ENCODE measurements at places on chromosomes 12 and 14.
A peak's percentile ranks its signal among the peaks of the same experiment; 100 is the strongest.

DNA sequence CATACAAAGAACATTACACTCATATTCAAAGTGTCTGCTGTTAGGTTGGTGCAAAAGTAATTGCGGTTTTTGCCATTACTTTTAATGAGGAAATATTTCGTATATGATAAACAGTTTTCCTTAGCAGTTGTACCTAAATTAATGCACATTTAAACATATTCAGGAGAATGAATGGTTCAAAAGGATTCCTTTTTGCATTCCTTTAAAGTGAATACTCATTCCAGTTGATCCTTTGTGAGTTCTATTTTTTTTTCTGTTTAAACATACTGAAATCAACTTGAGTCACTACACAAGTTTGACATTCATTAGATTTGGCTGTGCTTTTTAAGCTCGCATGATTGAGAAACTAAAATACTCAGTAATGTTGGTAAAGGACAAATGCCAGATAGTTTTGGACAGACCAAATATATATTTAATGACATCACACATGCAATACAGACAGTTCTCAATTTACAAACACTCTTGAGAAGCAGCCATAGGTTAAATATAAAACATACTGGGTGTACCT lies 13.8 kb upstream of the SLC38A2 start:
- DNase-seq, result peak; percentile 95

- peak; percentile 4 for DNase-seq
Observed at GRCh38 chr12:119989731-119990381, 820 bp downstream of the BICDL1 start.

GRCh38 chr12:117857632-117858612 lies 110.9 kb downstream of the KSR2 start:
- no peak for DNase-seq

GRCh38 chr12:24864796-24865125 lies 84.1 kb downstream of the BCAT1 start:
- DNase-seq, result no peak

GRCh38 chr12:92255741-92256140 lies 110.1 kb upstream of the BTG1 start:
- no peak for DNase-seq

GRCh38 chr12:96134200-96134599 lies 60.0 kb upstream of the ELK3 start:
- DNase-seq, result no peak

GRCh38 chr12:46663318-46663717 lies 162.5 kb downstream of the SLC38A4 start:
- no peak for DNase-seq

GRCh38 chr14:68820999-68821683 lies 28.3 kb upstream of the ZFP36L1 start:
- no peak for DNase-seq

DNA sequence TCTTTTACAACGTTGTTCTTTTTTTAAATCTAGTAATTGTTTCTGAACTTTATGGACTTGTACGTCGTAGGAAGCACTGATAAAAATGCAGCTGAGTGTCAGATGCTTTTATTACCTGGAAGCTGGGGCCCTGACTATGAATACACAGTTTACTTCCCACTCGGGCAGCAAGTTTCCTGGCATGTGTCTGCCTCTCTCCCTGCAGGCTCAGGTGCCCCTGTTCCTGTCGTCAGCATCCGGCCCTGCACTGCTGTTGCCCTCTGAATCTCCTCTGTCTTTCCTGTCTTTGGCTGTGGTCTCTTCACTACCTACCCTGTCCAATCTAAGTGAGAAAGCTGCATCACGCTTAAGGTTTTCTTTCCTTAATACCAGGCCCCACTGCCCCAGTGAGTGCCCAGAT lies 75.8 kb downstream of the PELI2 start:
- no peak for DNase-seq

GRCh38 chr12:69062621-69063237 lies 129.8 kb upstream of the CPM start:
- DNase-seq, result no peak

DNA sequence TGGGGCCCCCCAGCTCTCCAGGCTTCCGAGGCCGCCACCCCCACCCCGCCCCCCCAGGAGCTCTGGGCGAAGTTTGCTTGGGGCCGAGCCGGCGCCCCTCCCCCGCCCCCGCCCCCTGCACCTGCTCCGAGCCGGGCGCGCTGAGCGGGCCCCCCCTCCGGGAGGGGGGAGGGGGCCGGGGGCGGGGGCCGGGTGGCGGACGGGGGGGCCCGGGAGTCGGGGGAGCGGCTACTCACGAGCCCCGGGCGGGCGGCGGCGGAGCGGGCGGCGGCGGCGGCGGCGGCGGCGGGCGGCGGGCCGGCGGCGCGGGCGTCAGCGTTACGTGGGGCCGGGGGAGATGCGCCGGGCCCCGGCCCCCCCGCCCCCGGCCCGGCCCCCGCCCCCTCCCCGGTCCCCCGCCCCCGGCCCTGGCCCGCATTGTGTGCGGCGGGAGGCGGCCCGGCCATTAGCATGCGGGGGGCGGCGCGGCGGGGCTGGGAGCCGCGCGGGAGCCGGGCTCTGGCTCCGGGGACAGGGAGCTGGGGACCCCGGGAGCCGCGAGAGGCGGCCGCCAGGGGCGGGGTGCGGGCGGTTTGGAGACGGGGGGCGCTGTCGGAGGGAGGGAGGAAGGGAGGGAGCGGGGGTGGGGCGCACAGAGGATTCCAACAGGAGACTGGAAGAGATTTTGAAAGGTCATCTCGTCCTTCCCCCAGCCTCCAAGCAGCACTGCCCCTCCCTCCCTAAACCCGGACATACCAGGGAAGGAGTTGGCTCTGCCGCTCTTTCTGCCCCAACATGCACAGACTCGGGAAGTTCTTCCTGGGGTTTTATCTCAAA lies at the start of gene ZNF219:
TSS of gene ZNF219 (minus strand) at position 580 of the 816 bp plus-strand sequence. CDS start 5,064 bp downstream, outside the sequence.
- no peak for DNase-seq

GRCh38 chr12:127820271-127820670 lies 446.7 kb upstream of the TMEM132C start:
- no peak for DNase-seq

- DNase-seq, result no peak
Observed at GRCh38 chr14:41362139-41362538, 244.5 kb upstream of the LRFN5 start.

- DNase-seq, result no peak
Observed at GRCh38 chr12:14810953-14811483, 3.0 kb downstream of the SMCO3 start.

DNA sequence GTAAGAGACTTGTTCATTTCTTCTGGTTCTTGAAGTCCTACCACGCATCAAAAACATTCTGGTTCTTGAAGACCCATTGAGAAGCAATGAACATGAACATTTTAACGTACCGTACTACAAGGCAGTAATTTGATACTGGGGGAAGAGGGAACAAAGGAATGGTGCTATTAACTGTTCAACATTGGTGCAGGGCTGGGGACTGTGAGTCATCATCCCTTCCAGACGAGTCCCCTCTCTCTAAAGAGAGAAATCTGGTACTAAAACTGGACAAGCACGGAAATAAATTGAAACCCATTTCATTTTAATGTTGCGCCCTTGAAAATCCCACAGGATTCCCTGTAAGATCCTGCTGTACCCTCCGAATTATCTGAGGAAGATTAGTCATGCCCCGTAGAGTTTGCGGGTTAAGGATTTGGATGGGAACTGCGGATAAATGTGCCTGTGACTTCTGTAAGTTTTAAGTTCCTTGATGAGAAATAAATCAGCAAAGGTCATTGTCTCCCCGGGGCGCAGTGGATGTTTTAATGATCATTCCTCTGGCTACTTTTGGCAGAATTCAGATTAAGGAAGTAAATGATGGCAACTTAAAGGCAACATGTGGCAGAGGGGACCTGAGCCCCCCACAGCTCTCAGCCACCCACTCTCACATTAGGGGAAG lies 78.6 kb downstream of the KCNK13 start:
- no peak for DNase-seq

DNA sequence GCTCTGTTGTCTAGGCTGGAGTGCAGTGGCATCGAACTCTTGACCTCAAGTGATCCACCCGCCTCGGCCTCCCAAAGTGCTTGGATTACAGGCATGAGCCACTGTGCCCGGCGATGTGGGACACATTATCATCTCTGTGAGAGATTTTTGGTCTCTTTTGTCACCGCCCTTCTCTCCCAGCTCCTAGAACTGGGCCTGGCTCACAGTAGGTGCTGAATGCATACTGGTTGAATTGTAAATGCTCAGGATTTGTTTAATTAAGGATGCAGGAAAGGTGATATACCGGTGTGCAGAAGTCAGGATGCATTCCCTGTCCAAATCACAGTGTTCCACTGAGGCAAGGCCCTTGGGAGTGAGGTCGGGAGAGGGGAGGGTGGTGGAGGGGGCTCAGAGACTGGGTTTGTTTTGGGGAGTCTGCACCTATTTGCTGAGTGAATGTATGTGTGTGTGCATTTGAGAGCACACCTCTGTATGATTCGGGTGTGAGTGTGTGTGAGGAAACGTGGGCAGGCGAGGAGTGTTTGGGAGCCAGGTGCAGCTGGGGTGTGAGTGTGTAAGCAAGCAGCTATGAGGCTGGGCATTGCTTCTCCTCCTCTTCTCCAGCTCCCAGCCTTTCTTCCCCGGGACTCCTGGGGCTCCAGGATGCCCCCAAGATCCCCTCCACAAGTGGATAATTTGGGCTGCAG lies 1.0 kb upstream of the KRT18 start:
- no peak for DNase-seq

DNA sequence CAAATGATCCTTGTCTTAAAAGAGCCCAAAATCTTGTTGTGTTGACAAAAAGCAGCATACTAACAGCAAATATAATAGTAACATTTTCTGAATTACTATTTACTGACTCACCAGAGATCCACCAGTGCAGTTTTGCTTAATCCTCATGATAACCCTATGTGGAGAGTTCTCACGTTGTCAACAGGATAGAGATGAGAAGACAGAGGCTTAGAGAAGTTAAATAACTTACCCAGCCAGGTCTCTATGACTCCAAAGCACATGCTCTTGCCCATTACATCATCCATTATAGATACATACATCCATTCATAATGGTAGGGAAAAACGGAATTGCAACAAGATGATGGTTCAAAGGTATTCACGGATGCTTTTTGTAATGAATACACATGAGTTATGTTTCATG lies 111.9 kb downstream of the PAX9 start:
- DNase-seq, result no peak

DNA sequence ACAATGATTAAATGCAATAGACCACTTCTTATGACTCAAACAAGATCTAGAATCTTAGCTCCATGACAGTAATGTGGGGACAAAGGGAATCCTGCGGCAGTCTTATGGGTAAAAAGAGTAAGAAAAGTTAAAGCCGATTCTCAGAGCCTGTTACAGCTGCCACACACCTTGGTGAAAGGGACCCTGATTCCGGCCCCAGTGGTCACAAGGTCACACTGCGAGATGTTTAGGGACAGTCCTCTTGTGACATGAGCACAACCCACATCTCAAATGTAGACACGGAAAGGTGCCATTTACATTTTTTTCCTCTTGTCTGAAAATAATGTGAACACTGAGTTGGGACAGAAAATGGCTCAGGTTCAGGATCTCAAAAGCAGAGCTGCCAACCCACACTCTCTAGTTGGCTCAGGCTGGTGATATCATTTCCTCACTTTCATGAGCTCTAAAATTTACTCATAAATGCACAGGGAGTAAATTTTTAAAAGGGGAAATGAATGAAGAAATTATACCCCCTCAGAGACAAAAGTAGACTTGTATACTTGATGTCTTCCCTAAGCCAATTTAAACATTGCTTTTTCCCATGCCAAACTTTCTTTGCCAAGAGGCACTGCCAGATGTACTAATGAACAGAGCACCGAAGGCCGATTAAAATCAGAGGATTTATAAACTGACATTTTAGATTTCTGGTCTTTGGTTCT lies 113.1 kb upstream of the OVCH1 start:
- DNase-seq, result no peak

DNA sequence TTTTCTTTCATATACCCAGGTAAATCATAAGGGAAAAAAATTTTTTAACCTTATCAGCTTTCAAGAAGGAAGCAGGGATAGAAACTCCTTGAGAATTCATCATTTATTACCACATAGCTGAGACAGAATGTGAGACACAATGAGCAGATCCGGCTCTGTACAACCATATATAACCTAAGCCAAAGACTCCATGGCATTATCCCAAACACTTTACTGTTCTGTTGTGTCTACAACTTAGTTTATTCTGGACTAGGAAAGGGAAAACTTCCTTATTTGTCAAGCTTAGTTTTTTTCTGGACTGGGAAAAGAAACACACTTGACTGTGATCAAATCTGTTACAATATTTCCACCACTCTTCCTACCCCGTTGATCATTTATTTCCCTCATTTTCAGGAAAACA lies 38.3 kb upstream of the CATSPERB start:
- DNase-seq, result no peak

GRCh38 chr12:92802906-92803305 lies 100.1 kb downstream of the PLEKHG7 start:
- no peak for DNase-seq

GRCh38 chr12:38771871-38772270 lies 133.5 kb downstream of the CPNE8 start:
- DNase-seq, result no peak

DNA sequence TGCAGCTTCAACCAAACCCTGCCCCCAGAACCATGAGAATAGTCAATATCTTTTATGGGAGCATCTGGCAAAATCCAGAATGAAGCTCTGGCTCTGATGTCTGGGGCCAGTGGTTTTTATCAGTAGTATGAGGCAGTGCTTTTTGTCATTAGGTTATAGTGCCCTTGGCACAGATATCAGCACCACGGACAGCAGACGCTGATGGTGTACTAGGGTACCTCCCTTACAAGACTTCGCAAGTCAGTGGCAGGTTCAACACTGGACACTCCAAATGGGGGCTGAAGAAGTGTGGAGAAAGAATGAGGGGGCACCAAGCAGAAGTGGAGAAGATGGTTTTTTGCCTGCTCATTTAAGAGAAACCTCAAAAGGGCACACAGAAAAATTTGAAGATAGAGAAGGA lies 68.2 kb upstream of the E2F7 start:
- DNase-seq, result no peak

GRCh38 chr12:113133666-113134065 lies 1.9 kb downstream of the RASAL1 start:
- no peak for DNase-seq

Measured in AG09309 (cell line).